ENCODE measurements at places on chromosomes 11 and 22. TPM values are rescaled to one million over a fixed set of nuclear protein-coding genes. Genes with fewer than 3 reads are reported as not detected.

The POU2AF1 gene
- polyA plus RNA-seq = not detected

The KDM2A gene
- 25.0 TPM for polyA plus RNA-seq

The CDC45 gene
- 30.4 TPM for polyA plus RNA-seq

The SHISAL1 gene
- 0.64 TPM for polyA plus RNA-seq

The AQP11 gene
- 3.4 TPM for polyA plus RNA-seq

The CALCA gene
- polyA plus RNA-seq = 2.5 TPM

The SMIM35 gene
- not detected for polyA plus RNA-seq

The HPX gene
- polyA plus RNA-seq = 0.71 TPM

The GRAMD1B gene
- polyA plus RNA-seq = 4.6 TPM

The CYP2D6 gene
- polyA plus RNA-seq = 1.2 TPM

The CHST1 gene
- polyA plus RNA-seq = 2.1 TPM

The PCNX3 gene
- polyA plus RNA-seq = 7.3 TPM

The HOATZ gene
- polyA plus RNA-seq = not detected
